ENCODE measurements at places on chromosomes 4 and X. TPM values are rescaled to one million over a fixed set of nuclear protein-coding genes. Genes with fewer than 3 reads are reported as not detected.

GRCh38 chr4:6425336-6425735 is 47.1 kb downstream of the PPP2R2C start:
- no peak for DNase-seq

- DNase-seq: no peak
These were observed 306.5 kb upstream of the TECRL start for GRCh38 chr4:64715741-64716140.

GRCh38 chr4:41611881-41612871 is 74.2 kb downstream of the LIMCH1 start:
- DNase-seq: peak; percentile 47

- no peak for DNase-seq
These were observed 109.8 kb upstream of the APOOL start for GRCh38 chrX:84893897-84894296.

ZBED1 gene
- 52.6 TPM for total RNA-seq

SPANXN2 gene
- not detected for total RNA-seq

DNA sequence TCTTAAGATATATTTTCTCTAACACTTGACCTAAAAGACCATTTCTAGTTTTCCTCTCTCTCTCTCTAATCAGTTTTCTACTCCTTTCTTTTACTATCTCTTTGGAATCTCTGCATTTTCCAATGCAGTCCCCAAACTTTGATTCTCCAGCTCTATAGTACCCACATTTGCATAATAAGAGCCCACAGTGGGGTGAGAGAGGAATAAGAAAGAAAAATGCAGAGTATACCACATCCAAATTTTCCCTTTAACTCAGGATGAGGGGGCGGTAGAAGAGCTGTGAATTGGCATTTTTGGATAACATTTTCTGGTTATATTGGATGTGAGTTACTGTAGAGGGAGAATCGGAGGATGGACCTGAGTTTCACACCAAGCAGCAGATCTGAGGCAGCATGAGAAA is 74.4 kb upstream of the SOD3 start:
- no peak for DNase-seq

- no peak for DNase-seq
These were observed 7.1 kb downstream of the TBX22 start for GRCh38 chrX:80021621-80022020.

DNA sequence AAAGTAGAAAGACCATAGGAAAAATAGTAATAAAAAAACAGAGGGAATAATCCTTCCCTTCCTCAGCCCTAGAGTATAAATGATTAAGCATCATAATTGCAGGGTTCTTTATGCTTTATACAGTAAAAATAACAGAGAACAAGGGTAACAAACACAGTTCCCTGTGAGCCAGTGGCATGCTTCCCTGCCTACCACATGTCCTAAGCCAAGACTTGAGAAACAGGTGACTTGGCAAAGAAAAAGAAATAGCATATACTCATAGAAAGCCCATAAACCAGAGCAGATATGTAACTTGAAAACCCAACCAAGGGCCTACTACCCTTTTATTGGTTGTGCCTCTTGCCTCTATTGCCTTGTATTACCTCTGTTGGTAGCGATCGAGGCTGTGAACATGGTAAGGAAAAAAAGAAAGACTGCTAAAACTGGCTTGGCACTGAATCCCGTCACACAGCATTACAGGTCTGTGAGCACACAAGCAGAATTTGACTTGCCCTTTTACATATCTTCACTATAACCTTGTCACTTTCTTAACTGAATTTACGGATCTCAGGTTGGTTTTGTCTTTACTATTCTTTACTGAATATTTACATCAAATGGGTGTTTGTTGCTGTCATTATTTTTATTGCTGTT is 30.9 kb upstream of the MYOZ2 start:
- DNase-seq: no peak

DNA sequence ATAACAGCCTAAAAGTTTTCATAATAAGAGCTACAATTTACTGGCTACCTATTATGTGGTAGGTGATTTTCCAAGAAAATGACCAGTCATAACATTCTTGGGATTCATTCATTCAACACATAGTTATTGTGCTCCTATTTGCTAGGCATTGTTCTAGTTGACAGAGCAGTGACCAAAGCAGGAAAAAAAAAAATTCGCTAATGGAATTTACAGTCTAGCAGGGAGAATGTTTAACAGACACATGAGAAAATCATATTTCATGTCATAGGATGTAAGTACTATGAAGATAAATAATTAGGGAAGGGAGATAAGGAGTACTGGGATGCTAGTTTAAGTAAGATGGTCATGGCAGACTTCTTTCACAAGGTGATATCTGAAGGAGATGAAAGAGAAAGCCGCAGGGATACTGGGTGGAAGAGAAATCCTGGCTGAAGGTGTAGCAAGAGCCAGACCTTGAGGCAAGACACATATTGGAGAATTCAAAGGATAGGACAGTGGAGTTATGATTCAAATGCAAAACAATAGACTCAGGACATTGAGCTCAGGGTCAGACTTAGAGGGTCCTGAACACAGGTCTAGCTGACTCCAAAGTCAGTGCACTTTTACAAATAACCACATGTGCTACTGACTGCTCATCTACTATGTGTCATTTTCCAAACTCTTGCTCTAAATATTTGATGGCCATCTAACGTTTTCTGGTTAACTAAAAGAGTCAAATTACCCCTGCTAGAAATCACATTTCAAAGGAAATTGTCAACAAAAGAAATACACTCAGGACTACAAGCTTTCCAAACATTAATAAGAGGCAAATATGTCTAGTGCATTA is 20.4 kb downstream of the SPCS3 start:
- no peak for DNase-seq

GRCh38 chr4:101321481-101322042 is 25.8 kb downstream of the PPP3CA start:
- DNase-seq: no peak

All from prostate gland (tissue), 2 donors.